ENCODE measurements at places on chromosomes 13 and 19.

- no peak for DNase-seq
These were observed 167.5 kb upstream of the FREM2 start for GRCh38 chr13:38519229-38519911.

DNA sequence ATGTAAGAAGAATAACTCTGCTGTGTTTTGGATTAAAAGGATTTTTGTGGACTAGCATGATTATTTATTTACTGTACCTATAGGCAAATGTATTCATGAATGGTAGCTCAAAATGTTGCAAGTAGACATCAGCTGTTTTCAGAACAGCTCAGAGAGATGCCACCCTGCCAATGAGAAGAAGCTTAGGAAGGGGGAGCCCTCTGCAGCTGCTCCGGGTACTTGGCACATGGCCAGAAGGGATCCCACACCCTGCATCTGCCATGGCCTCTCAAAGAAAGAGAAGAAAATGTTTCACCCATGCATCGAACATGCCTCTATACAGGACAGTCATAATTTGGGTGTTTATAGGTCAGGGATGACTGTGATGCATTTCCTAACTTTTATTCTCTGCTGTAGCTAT lies 30.5 kb upstream of the MBNL2 start:
- DNase-seq, result no peak

GRCh38 chr19:43438291-43439031 lies 23.8 kb downstream of the TEX101 start:
- DNase-seq, result no peak

GRCh38 chr13:64041296-64041695 lies 2625.6 kb upstream of the PCDH20 start:
- no peak for DNase-seq

GRCh38 chr13:21676611-21677021 lies 5.7 kb downstream of the FGF9 start:
- peak; percentile 60 for DNase-seq

- DNase-seq, result no peak
These were observed 14.7 kb downstream of the LACC1 start for GRCh38 chr13:43894438-43894837.

DNA sequence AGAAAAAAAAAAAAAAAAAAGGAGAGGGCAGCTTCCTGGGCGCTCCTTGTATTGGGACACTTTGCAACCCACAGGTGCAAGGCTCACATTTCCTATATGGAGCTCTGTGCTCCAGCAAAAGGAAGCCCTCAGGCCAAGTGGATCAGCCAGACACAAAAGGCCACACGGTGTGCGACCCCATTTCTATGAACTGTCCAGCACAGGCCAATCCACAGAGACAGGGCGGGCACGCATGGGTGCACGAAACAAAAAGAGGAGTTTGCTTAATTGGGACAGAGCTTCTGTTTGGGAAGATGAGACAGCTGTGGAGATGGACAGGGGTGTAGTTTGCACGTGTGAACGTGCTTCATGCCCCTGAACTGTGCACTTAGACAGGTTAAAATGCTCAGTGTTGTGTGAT lies 31.6 kb upstream of the MATK start:
- DNase-seq, result no peak

- no peak for DNase-seq
These were observed 1.5 kb downstream of the ABHD17A start for GRCh38 chr19:1883784-1884183.

DNA sequence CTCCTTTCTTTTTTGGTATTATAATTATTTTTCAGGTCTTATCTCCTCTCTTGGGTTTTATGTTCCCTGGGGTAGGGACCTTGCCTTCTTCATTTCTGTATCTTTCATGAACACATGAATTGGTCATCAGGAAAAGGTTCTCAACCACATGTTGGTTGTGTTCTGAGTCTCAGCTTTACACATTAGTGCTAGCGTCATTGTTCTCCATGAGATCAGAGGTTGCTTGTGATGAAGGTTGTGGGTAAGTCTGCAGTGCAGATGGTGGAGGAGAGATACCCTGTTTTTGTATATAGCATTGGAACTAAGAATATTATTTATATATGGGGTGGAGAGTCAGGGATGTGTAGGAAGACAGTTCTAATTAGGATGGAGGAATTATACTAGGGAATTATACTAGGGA lies 24.5 kb upstream of the CEACAM8 start:
- no peak for DNase-seq

DNA sequence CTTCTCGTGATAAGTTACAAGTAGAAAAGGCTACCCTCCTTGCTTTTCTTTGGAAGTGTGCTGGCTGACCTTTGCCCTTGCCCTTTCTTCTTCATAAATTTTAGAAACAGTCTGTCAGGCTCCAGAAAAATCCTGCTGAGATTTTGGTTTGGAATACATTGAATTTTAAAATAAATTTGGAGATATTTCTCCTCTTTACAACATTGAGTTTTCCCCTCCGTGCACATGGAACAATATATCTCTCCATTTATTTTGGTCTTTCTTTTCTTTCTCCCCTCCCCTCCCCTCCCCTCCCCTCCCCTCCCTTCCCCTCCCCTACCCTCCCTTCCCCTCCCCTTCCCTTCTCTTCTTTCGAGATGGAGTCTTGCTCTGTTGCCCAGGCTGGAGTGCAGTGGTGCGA lies 8.6 kb downstream of the KLK4 start:
- DNase-seq, result no peak

- DNase-seq, result no peak
These were observed 16.3 kb downstream of the ZNF160 start for GRCh38 chr19:53086949-53087348.

DNA sequence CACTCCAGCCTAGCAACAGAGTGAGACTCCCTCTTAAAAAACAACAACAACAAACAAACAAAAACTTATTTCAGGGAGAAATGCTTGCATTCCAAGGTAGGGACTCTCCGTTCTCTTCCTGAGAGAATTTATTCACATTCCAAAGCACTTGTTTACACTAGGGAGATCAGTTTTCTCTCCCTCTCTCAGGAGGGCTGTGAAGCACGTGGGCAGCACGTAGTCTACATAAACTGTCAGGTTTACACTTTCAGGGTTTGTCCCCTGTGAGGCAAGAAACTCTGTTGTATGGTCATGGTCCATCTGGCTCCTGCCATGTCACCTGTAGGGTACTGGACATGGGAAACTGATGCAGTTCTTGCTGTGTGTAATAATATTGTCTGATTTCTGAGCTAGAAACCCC lies 31.6 kb downstream of the WDR87 start:
- DNase-seq, result no peak

DNA sequence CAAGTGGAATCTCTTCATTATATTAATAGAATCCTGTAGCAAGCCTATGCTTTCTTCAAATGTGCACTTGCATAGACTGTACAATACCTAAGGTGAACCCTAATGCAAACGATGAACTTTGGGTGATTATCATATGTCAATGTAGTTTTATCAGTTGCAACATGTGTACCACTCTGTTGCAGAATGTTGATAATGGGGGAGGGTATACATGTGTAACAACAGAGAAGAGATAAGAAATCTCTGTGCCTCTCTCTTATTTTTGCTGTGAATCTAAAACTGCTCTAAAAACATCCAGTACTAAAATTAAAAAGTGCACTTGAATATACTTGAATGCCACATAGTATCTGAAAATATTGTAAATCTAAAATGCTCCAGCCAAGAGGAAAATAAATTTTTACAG lies 820.8 kb upstream of the MIR17HG start:
- DNase-seq, result no peak

GRCh38 chr13:41900918-41901317 lies 60.0 kb downstream of the VWA8 start:
- no peak for DNase-seq

DNA sequence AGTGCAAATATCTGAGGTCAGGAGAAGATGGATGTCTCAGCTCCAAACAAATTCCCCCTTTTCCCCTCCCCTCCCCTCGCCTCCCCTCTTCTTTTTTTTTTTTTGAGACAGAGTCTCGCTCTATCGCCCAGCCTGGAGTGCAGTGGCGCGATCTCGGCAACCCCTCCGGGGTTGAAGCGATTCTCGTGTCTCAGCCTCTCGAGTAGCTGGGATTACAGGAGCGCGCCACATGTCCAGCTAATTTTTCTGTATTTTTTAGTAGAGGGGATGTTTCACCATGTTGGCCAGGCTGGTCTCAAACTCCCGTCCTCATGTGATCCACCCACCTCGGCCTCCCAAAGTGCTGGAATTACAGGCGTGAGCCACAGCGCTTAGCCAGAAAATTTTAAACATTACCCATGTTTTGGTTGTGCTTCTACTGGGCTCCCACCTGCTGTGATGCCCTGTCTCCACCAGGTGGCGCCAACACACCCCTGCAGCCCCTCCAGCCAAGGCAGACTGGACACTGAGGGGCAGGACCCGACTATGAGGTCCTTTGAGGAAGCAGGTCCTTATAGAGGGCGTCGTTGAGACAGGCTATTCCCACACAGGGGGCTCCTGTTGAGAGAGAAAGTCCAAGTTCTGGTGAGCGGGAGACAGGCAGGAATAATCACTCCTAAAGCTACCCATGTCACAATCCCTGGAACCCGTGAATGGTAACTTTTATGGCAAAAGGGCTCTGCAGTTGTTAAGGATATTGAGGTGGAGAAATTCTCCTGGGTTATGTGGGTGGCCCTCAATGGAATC lies 6.3 kb downstream of the ERICH4 start:
- peak; percentile 74 for DNase-seq

DNA sequence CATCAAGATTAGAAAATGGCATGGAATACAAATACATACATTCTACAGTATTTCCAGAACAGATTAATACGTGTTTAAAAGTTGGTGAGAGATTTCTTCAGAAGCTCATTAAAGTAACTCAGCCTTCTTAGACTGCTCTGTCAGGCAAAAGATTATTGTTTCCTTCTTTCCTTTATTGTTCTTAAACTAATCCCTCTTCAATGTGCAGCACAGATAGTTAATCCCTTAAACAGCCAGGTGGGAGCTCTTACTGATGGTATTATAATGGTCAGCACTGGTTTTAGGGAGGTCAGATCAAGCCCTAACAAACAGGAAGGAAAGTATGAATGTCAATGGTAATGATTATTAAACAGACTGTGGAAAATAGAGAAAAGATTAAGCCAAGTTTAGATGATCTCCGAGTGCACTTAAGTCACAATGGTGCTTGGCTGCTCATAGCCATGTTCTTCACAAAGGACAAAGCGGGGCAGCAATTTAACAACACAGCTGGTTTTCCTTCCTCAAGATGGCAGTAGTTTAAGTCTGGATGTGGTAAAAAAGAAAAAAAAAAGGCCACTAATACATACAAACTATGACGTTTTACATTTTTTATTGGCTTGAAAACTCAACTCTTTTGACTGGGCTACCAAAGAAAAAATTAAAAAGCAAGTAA lies 992.6 kb downstream of the PCDH9 start:
- DNase-seq, result no peak

DNA sequence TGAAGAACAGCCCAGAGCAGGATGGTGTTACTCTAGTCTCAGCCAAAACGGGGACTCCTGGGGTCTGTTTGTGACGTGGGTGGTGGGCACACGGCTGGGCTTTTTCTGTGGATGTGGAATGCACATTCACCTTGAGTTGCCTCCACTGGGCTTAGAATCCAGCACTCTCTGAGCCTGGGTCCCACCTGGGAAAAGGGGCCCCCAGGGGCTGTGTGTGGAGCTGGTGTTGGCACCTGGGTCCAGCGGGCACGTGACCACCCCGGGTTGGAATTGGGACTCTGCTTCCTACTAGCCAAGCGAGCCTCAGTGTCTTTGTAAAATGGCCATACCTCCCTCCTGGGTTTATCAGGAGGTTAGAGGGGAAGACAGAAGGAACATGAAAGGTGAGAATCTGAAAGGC lies 29.2 kb upstream of the F2RL3 start:
- DNase-seq, result no peak

- no peak for DNase-seq
These were observed 177.1 kb downstream of the RBM26 start for GRCh38 chr13:79228972-79229371.

DNA sequence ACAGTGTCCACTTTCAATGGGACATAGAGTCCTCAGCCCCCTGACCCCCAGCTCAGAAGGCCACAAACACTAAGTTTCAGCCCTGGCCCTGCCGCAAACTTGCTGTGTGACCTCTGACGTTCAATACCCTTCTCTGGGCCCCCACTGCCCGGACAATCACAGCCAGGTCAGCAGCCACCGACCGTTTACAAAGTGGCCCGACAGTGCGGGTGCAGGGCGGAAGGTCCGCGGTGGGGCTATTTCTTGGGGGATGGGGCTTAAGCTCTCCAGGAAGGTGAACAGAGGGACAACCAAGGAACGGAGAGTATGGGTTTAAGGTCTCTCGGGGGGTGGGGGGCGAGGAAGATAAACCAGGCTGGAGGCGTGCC lies 496 bp downstream of the SMIM7 start:
- DNase-seq, result no peak

GRCh38 chr13:106407338-106407737 lies 128.1 kb downstream of the EFNB2 start:
- no peak for DNase-seq

GRCh38 chr19:51815043-51815442 lies 20.1 kb downstream of the FPR3 start:
- DNase-seq, result no peak

DNA sequence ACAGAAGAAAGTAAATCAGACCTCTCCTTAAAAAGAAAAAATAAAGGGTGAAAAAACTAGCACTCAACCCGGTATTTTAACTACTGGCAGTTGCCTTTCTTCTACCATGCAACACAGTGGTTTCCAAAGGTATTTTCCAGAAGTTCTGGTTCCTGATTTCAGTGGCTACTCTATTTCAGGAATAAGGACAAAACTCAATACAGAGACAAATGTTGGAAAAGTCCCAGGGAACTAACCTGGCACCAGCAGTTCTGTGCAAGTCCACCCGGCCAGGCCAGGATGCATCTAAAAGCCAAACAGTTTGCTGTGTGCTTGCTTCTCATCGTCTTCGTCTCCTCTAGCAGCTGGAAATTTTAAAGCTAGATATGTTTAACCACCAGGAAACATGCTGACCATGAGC lies 52.5 kb downstream of the FOXO1 start:
- DNase-seq, result no peak

DNA sequence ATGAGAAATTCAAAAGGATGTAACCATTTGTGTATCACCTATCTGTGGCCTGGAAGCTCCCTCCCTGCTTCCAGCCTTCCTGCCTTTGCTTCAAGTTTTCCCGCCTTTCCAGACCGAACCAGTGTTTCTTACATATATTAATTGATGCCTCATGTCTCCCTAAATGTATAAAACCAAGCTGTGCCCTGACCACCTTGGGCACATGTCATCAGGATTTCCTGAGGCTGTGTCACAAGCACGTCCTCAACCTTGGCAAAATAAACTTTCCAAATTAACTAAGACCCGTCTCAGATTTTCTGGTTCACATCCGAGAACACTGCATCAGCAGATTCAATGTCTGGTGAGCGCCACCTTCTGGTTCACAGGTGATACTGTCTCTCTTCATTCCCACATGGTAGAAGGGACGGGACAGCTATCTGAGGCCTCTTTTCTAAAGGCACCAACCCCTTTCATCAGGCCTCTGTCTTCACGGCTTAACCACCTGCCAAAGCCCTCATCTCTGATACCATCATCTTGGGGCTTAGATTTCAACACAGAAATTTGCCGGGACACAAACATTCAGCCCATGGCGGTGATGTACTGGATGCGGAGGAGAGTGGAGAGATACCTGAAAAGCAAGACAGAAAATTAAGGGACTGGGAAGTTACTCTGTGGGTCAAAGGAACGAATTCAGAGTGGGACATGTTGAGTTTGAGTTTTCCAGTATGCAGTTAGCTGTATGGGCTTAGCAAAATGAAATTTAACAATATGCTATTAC lies 58.7 kb upstream of the PABPC3 start:
- DNase-seq, result no peak
